ENCODE measurements at places on chromosomes 1 and 21.

DNA sequence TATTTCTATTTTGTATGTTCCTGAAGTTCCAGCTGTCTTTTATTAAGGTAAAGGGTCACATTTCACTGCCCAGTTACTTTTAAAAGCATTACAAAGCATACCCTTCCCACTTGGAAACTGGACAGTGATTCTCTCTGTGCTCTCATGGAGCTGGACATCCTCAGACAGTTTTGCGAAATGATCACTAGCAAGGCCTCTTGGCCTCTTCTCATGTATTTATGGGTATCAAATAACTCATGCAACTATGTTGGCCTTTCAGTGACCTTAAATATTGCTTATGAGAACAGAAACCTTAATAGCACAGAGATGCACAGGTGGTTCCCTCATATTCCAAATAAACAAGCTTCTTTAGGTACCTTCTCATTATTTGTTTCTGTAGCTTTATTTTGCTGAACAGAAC lies 7.9 kb upstream of the AMPD1 start:
- DNase-seq: no peak

- DNase-seq: no peak
Observed at GRCh38 chr1:12375133-12375829, 145.5 kb downstream of the VPS13D start.

GRCh38 chr1:6000444-6001288 lies 8.4 kb upstream of the NPHP4 start:
- no peak for DNase-seq

- no peak for DNase-seq
Observed at GRCh38 chr1:56414728-56415224, 164.6 kb downstream of the PLPP3 start.

- DNase-seq: no peak
Observed at GRCh38 chr21:46048926-46049889, 48.7 kb upstream of the COL6A2 start.

DNA sequence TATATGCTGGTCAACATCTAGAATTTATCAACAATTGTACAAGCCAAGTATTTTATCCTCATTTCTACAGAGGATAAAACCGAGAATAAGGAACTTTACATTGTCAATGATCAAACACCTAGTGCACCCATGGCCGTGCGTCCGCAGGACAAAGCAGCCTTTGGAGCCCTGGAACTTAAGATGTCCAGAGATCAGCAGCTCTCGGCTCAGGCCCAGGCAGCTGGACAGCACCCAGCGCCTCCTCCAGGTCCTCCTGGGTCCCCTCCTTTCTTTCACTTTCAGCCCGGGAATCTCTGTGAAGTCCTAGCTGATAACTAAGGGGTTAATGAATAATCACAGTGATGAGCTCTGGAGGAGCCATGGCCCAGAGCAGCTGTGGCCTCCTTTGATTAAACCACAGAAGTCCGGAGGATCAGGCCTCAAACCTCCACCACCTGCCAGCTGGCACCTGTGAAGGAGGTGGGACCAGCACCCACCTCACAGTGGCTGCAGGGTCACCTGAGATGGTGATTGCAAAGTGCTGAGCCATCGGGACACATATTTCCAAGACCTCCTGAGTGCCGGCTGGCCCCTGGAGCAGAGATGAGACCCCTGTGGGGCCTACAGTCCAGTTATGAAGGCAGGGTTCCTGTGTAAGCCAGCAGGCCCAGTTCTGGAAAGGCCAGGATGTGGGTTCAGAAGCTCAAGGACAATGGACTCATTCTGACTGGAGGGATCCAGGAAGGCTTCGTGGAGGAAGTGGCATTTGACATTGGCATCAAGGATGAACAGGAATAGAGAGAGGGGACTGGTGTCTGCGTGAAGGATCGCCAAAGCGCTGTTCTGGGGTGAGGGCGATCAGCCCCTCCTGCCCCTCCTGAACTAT lies 11.6 kb upstream of the SAMD11 start:
- no peak for DNase-seq

DNA sequence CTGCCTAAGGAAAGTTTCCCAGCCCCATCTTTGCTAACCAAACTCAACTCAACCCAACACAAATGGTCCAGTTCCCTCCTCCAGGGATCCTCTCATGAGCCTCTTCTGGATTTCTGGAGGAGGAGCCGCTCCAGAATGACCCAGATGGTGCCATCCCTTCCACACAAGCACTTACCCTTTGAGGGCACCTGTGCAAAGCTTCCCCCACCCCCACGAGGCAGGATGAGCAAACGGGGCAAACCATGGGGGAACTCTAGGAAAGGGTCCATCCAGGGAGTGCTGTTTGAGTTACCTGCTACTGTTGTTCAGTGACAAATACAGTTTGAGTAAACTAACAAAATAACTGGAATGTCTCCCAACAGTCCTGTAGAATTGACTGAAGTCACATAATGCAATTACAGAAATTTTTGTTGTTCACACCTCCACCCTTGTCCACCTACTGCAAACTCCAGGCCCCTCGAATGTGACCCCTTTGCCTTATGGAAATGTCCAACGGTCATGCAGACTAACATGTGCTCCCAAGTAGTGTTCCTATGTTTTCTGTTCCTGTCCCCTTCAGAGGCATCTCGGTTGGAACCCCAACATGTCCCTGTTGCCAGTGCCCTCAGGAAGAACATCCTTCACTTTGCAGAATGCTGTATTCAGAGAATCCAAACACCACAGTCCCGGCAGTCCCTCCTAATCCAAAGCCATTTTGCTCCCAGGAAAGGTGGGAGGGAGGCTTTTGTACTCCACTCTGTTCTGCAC lies 160.1 kb downstream of the RRAGC start:
- no peak for DNase-seq

- no peak for DNase-seq
Observed at GRCh38 chr1:62139410-62139809, 55.2 kb upstream of the L1TD1 start.

DNA sequence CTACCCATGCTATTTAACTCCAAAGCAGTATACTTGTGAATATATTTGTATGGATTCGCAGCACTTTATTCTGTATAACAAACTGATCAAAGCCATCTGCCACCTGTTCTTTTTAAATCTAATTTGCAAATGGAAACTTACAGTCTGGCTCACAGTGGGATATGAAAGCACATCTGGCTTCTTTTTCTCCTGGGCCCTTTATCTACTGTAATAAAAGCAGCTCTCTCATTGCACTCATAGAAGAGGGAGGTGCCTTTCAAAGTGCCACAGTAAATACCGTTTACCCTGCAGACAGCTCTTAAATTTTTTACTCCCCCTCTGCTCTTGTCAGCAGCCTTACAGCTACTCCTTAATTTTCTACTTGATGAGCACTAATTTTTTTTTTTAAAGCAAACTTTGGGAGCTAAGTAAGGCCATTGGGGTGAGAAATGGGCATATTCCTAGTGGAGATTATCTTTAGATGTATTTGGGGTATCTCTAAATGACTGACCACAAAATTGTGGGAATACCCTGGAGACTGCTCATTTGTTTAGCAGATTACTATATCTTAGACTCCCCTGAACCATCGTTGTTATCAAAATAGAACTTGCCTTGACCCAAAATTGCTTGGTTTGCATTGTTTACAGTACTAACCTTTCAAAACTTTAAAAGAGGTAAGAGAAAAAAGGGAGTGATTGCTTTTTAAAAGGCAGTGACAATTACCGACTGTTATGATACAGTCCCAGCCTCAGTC lies 110.1 kb downstream of the VPS13D start:
- DNase-seq: no peak

GRCh38 chr21:21163904-21164303 lies 165.7 kb downstream of the NCAM2 start:
- peak; percentile 39 for DNase-seq

GRCh38 chr21:33412832-33413519 lies 9.8 kb downstream of the IFNGR2 start:
- no peak for DNase-seq

DNA sequence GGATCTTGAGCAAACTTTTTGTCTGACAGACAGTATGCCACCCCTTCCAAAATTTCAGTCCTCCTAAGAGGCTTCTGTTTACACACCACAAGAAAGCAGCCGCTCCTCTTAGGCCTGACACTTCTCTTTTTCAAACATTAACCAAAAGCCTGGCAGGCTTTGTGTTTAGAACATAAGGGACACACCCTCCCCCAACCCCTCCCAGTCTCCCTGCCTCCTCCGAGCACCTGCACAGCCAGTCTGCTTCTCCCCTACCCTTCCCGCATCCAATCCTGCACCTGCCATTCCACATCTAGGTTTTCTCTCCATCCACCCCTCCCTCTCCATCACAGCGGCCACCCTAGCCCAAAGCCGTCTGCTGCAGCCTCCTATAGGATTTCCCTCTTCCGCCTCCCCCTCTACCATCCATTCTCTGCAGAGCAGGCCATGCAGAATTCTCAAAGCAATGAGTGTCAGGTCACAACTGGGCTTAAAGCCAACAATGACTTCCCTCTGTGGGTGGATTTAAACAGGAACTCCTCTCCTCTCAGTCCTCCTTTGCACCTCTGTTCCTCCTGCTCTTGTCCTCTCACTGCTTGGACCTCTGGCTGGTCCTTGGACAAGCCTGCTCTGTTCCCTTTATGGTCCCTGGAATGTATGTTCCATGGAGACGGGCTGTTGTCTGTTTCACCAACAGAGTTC lies 478.2 kb downstream of the NPHP4 start:
- DNase-seq: no peak

GRCh38 chr1:4269952-4270570 lies 370.0 kb upstream of the C1orf174 start:
- DNase-seq: no peak

GRCh38 chr1:223123011-223123610 lies 19.9 kb downstream of the TLR5 start:
- DNase-seq: no peak

DNA sequence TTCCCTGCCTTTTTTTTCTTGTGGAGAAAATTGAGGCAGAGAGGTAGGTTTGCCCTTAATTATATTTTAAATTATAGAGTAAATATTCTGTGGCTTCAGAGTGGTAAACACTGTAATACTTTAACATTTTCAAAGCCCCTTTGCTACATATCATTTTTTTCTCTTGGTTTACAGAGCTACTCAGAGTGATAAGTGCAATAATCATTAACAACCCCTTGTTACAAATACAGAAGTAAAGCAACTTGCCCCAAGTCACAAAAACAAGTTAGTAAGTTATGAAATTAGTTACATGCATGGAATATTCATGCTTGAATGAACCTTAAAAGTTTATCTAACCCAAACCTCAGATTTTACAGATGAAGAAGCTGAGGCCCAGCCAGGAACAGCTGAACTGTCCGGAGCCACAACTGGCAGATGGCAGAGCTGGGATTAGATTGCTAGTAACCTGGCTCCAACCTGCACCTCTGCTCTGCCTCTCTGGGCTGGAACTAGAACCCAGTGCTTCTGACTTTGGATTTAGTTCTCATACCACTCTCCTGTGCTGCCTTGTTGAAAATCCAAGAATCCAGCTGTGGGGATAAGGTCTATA lies 48.7 kb downstream of the TNN start:
- no peak for DNase-seq

DNA sequence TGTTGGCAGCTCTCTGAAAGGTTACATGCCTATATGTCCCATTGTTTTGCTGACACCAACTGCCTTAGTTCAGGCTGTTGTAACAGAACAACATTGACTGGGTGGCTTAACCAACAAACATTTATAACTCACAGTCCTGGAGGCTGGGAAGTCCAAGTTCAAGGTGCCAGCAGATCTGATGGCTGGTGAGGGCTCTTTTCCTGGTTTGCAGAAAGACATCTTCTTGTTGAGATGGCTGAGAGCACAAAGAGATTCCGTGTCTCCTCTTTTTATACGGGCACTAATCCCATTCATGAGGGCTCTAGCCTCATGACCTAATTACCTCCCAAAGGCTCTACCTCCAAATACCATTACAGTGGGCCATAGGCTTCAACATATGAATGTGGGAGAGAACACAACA lies 10.2 kb upstream of the STMN1 start:
- no peak for DNase-seq

GRCh38 chr1:38735651-38736161 lies 123.9 kb downstream of the RRAGC start:
- no peak for DNase-seq

GRCh38 chr1:48617252-48617651 lies 145.2 kb upstream of the SPATA6 start:
- DNase-seq: no peak

- DNase-seq: no peak
Observed at GRCh38 chr1:186620566-186621350, 59.5 kb downstream of the PTGS2 start.

DNA sequence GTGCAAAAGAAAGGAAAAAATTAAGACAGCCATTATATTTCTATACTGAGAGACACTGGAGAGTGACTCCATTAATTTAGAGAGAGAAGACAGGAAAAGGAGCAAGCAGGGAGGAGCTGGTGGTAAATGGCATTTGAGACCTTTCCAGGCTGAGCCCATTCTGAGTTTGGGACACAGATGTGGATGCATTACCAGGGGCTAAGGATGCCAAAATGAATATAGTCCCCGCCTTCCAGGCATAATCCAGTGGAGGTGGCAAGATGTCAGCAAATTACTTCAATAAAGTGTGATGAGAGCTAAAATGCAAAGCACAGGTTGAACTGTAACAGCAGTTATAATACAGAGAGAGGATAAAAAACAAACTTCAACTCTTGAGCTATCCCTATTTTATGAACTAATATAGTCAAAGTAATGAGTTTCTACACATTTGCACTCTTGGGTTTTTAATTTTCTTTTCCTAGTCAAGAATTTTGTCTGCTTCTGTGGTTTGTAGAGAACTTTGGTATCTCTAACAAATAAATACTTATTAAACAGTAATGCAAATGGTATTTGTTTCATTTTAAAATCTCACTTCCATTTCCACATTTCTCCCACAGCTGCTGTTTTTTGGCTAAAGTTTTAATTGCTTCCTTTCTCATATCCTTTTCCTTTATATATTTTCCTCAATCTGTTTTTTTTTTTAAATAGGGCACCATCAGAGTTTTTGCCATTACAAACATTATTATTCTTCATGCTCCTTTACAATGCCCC lies 228.2 kb upstream of the KCNK2 start:
- DNase-seq: no peak

All from stimulated activated CD4-positive, alpha-beta T cell treated with anti-CD3 and anti-CD28 coated beads, Interleukin-2, amount 100 ng/mL, for 24 hours (primary cell).